ENCODE measurements at places on chromosomes 4 and X.

- no peak for DNase-seq
Observed at GRCh38 chr4:43456383-43456782, 563.9 kb downstream of the GRXCR1 start.

GRCh38 chr4:45131020-45131419, 404.7 kb upstream of the GNPDA2 start:
- no peak for DNase-seq

- DNase-seq: no peak
Observed at GRCh38 chr4:26073886-26074560, 160.0 kb downstream of the SMIM20 start.

GRCh38 chr4:16609170-16609758, 289.2 kb downstream of the LDB2 start:
- no peak for DNase-seq

- DNase-seq: no peak
Observed at GRCh38 chrX:68725756-68726365, 78.4 kb downstream of the STARD8 start.

- DNase-seq: no peak
Observed at GRCh38 chr4:18389115-18389514, 367.6 kb upstream of the LCORL start.
